Left lung (tissue), 14 donors: ENCODE measurements at places on chromosomes 2 and 18. TPM values are rescaled to one million over a fixed set of nuclear protein-coding genes. Genes with fewer than 3 reads are reported as not detected.

PRKAG3 gene
- not detected for total RNA-seq

KLHL14 gene
- total RNA-seq, result 0.20 TPM

MC4R gene
- total RNA-seq, result 0.16 TPM

TDRD15 gene
- not detected for total RNA-seq

DSC2 gene
- total RNA-seq, result 18.5 TPM

IGFBP5 gene
- total RNA-seq, result 101 TPM

TUBB8B gene
- total RNA-seq, result not detected

NDC80 gene
- 1.7 TPM for total RNA-seq

MBD1 gene
- total RNA-seq, result 51.9 TPM

HOXD10 gene
- total RNA-seq, result 0.31 TPM

NRP2 gene
- 75.7 TPM for total RNA-seq

SERPINB4 gene
- not detected for total RNA-seq

SLC23A3 gene
- total RNA-seq, result 4.4 TPM
